AG09319 (cell line): ENCODE measurements at places on chromosomes 6 and 20.

DNA sequence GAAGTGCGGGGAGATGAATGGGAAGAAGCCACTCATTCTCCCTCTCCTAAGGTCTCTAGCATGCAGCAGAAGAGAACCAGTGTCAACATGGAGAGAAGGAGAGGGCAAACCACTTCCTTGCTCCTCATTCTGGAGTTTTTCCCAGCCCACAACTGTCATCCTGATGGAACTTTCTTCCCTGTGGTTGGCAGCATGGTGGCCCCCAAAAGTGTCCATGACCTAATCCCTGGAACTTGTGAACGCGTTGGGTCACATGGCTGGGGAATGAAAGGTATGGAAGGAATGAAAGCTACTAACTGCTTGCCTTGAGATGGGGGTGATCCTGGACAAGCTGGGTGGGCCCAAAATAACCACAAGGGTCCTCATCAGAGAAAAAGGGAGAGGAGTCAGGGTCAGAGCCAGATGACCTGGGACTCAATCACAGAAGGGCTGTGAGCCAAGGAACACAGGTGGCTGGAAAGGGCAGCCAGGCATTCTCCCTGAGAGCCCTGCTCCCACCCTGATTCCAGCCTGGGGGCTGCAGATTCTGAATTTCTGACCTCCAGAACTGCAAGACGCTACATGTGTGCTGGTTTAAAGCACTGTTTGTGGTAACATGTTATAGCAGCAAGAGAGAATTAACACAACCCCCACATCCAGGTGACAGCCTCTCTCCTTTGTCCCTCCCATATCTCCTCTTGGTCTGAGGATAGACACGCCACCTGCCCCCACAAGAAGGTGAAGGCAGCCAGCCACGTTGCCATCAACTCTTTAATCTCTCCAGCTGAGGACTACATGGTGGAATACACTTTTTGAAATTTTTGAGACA, 63.2 kb downstream of the PYGB start:
- DNase-seq: no peak

DNA sequence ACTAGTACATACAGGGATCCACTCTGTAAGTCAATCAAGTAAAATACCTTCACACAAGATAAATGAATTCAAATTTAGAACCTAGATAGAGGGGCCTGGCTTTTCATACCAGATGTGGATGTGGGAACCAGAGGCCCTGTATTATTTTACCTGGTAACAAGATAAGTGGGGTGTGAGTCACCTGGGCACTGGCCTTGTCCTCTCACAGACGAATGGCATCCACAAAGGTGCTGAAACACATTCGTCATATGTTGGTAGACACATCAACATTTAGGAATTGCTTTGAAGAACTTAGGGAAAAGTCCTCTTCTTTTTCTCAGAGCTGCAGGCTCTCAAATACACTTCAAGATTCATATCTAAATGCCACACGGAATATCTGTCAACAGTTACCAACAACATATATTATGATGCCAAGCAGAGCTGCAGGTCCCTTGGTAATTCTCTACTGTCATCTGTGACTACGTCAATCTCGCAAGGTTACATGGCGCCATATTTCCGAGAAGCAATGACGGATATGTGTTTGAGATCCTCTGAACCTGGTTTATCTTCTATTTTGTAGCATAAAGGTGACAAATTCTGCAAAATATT, 618.6 kb downstream of the EPM2A start:
- DNase-seq: no peak

- no peak for DNase-seq
These were observed 75.9 kb downstream of the PLCG1 start for GRCh38 chr20:41213150-41213820.

DNA sequence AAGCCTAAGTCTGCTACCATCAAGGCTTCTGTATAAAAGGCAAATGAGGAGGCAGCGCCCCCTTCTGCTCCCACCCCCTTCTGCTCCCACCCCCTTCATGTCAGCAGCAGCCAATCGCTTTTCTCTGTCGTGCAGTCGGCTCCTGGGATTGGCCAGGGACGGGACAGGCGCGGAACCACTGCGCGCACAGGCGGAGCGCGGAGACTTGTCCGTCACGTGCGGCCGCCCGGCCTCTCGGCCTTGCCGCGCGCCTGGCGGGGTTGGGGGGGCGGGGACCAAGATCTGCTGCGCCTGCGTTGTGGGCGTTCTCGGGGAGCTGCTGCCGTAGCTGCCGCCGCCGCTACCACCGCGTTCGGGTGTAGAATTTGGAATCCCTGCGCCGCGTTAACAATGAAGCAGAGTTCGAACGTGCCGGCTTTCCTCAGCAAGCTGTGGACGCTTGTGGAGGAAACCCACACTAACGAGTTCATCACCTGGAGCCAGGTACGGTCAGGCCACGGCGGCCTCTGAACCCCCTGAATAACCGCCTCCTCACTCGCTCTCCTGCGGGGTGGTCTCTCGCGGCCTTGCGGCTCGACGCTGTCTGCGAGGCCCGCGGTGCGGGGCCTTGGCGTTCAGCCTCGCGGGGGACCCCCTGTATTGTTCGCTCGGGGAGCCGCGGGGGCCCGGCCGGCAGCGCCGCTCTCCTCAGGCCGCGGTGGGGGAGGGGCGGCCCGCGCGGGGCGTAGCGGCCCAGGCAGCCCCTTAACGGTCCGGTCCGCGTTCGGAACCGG, at the start of gene HSF2:
Gene HSF2 (plus strand): TSS at position 305 of the 773 bp plus-strand sequence. CDS start 86 bp downstream, at position 391.
- peak; percentile 96 for DNase-seq

DNA sequence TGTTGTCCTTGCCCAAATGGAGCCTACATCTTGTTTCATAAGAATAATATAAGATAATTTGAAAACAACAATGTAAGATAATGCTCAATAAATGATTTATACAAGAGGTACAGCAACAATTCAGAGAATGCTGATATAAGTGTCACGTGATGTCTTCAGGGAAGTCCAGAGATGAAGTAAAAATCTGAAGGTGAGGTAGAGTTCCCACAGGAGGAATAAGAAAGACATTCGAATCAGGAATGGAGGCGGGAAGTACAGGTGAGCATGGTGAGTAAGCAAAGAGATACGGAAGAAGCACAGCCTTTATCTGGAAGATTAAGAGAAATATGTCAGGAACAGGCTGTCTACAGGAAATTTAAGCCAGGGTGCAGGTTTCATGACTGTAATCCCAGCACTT, 165.9 kb upstream of the MARCKS start:
- DNase-seq: no peak

DNA sequence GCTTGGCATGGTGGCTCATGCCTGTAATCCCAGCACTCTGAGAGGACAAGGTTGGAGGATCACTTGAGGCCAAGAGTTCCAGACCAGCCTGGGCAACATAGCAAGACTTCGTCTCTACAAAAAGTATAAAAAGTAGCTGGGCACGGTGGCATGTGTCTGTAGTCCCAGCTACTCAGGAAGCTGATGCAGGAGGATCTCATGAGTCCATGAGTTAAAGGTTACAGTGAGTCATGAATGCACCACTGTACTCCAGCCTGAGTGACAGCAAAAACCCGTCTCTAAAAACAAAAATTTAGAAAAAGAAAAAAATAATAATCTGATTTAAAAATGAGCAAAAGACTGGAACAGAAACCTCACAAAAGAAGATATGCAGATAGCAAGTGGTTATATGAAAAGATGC, 279.7 kb downstream of the RNGTT start:
- DNase-seq: no peak

DNA sequence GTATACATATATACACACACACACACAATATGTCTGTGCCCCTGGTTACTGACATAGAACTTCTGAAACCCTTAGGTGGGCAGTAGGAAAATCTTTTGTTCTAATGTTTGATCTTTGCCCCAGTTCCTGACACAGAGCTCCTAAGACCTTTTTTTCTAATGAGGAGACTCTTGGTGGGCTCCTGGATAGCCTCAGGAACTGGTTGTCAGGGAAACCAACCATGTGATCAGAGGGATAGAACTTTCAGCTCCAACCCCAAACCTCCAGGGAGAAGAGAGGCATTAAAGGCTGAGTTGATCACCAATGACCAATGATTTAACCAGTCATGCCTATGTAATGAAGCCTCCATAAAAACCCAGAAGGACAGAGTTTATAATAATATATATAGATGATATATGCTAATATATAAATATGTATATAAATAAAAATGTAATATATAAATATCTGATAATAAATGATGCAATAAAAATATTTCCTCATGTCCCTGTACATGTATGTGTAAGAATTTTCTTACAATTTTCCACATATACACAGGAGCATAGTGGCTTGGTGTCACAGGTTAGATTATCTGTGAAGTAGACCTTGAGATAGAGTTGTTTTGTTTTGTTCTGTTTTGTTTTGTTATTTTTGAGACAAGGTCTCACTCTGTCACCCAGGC, 93.3 kb downstream of the GPX5 start:
- no peak for DNase-seq

GRCh38 chr6:129632172-129632613, 77.8 kb downstream of the ARHGAP18 start:
- DNase-seq: no peak
